Activated T-cell treated with anti-CD3 and anti-CD28 coated beads, Interleukin-2, amount 50 U/mL, for 4 hours (primary cell): ENCODE measurements at places on chromosomes 2 and 18. TPM values are rescaled to one million over a fixed set of nuclear protein-coding genes. Genes with fewer than 3 reads are reported as not detected.

SOWAHC gene
- total RNA-seq = 0.53 TPM

GRCh38 chr2:161134547-161135518 is 25.4 kb upstream of the TANK start:
- DNase-seq = no peak

- no peak for DNase-seq
Observed at GRCh38 chr2:197707316-197708213, 2.4 kb downstream of the MARS2 start.

- no peak for DNase-seq
Observed at GRCh38 chr2:160956243-160956802, 203.9 kb upstream of the TANK start.

GRCh38 chr18:45650321-45650720 is 35.0 kb downstream of the SLC14A2 start:
- no peak for DNase-seq

- no peak for DNase-seq
Observed at GRCh38 chr18:48721312-48721711, 182.5 kb downstream of the CTIF start.

SCYGR4 gene
- not detected for total RNA-seq

GRCh38 chr2:169114056-169114455 is 44.7 kb downstream of the DHRS9 start:
- no peak for DNase-seq

DNA sequence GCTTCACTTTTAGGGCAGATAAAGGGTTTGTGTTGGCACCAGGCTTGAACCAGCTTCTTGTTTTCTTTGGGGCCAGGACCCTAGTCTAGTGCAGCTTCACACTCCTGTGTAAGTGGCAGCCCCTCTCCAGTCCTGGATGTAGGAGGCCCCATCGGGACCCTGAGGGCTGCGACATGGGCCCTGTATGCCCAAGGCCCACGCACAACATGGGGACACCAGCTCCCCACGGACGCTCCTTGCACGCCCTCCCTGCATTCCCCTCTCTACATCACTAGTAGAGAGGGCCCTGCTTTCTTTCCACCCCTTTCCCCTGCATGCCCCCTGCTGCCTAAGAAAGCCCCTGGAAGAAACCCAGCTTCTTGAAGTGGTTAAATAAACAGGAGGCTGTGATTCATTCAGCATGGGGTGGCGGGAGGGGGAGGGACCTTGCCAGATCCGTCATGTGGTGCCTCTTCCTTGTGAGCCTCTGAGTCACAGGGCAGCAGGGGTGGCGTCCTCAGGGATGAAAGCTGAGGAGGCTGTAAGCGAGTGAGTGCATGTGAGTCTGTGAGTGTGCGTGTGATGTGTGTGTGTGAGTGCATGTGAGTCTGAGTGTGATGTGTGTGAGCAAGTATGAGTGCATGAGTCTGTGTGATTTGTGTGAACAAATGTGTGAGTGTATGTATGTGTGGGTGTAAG is 42.5 kb downstream of the COPS8 start:
- DNase-seq = peak; percentile 21

TRIM43 gene
- not detected for total RNA-seq

GRCh38 chr2:122651236-122651635 is 895.8 kb downstream of the TSN start:
- no peak for DNase-seq

HOXD3 gene
- total RNA-seq = not detected

CD8B2 gene
- total RNA-seq = 0.18 TPM

GRCh38 chr2:145751629-145752028 is 1231.7 kb upstream of the ZEB2 start:
- DNase-seq = no peak

QPCT gene
- 6.9 TPM for total RNA-seq

DNA sequence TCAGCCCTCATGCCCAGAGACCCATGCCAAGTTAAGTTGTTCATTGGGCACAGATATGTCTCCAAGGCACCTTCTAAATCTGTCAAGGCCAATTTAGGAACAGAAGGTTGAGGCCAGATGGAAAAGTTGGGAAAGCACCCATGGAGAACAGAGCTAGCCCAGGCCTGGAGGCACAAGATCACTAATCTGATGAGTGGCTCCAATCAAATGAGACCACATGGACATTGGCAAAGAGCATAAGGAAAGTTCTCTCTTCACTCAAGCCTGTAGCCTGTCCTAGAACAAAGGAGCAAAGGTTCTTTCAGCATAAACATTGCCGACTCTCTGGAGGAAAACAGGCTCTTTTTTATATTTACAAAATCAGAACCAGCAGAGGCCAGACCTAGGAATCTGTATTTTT is 154.8 kb downstream of the RNF152 start:
- no peak for DNase-seq

DNA sequence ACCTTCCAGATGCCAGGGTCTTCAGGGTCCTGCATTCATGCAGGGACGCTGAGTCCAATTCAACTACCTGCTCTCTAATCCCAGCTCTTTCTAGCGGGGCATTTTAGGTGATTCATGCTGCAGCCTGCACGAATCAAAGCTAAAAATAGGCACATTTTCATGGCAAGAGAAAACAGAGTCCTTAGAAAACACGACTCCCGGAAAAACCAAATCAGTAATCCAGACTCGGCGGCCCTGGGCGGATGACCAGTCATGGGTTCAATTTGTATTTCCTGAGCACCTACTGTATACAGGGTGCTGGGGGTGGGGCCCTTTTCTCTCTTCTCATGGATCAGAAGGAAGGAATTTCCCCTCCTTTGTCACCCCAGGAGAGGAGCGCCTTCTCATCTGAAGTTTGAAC is 64.4 kb downstream of the LONRF2 start:
- DNase-seq = no peak

- DNase-seq = no peak
Observed at GRCh38 chr2:54906716-54907115, 143.5 kb downstream of the RTN4 start.

PUM2 gene
- 92.6 TPM for total RNA-seq

GRCh38 chr2:198316852-198317396 is 512.5 kb downstream of the PLCL1 start:
- DNase-seq = no peak

DNA sequence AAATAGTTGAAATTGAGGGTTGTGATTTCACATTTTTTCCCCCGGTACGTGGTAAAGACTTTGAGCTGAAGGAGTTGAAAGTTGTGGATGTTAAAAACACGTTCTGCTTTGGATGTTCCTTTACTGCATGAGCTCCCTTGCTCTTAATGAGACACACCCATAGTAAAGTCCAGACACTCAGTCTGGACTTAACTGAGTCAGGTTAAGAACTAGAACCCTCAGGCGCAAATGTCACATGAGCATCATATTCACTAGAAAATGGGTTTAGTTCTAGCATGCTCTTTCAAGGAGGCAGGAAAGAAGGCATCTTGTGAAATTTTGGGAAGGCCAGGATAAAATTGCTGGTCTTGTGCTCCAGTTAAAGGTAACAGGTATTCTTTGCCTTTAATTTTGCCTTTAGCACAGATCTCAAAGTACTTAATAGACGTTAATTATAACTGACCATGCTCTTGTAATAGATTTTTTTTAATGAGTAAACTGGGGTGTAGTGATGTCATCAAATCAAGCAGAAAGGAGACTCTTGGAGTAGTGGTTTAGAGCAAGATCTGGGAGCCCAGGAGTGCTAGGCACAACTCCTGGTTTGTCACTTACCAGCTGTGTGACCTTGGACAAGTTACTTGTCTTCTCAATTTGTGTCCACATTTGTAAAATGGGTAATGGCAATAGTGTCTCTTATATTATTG is 20.6 kb downstream of the ITGA6 start:
- no peak for DNase-seq

DNA sequence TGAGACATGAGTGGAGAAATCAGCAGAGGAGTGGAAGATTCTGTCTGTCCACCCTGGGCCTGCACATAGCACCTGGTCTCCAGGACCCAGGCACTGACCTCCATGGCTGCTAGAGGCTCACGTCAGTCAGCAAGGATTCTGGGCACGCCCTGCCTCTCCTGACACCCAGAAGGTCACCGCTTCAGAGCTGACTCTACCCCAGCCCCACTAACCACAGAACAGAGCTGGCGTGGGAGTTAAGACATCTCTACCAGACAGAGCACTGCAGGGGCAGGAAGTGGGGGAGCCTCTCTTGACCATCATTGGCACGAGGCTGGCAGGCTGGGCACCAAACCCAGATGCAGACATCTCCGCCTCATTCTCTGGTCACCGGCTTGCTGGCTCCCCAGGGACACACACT is 3.0 kb downstream of the ADCY3 start:
- no peak for DNase-seq

GRCh38 chr2:144683107-144683753 is 163.3 kb upstream of the ZEB2 start:
- no peak for DNase-seq
